ENCODE measurements at places on chromosomes 6 and 20. TPM values are rescaled to one million over a fixed set of nuclear protein-coding genes. Genes with fewer than 3 reads are reported as not detected.

Gene HRH3
- not detected for polyA plus RNA-seq

Gene HACE1
- 5.9 TPM for polyA plus RNA-seq

Gene PAX1
- polyA plus RNA-seq: not detected

Gene FAM83D
- polyA plus RNA-seq: 51.4 TPM

Gene HLA-DRA
- not detected for polyA plus RNA-seq

Gene NKX2-4
- polyA plus RNA-seq: not detected

Gene NR2E1
- polyA plus RNA-seq: not detected

Measured in HepG2 (cell line).